ENCODE measurements at places on chromosomes 3 and 15.

DNA sequence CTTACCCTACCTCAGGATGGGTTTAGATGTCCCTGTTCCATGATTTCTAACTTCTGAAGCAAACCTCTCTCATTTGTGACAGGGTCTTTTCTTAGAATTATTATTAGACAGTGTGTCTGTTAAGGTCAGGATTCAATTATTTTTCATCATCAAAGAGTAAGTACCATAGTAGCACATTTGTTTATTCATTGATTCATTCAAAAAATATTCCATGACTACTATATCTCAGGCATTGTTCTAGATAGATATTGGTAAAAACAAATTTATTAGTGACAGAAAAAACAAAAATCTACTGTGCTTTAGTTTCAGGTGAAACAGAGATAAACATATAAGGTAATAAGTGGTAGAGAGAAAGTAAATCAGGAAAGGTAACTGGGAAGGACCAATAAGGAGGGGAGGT is 3.5 kb upstream of the PLOD2 start:
- DNase-seq, result no peak

- no peak for DNase-seq
These were observed 9.1 kb downstream of the GRM2 start for GRCh38 chr3:51715977-51716294.

DNA sequence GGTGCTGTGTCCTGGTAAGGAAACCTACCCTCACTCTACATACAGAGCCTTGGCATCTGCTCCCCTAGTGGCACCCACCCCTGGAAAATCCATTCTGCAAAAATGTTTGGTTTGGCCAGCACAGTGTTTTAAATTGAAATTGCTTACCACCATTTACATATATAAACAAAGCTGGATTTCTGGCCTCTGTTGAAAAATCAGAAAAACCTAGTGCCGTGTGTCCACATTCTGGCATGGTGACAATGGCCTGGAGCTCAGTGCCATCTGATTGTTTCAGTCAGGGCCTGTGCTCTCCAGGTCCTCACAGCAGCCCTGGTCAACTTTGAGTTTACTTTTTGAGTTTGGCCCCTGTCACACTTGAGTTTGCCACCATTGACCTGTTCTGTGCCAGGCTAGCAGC is 2.9 kb upstream of the IL17RC start:
- no peak for DNase-seq

- no peak for DNase-seq
These were observed at the start of gene DZIP1L for GRCh38 chr3:138114988-138115971. Gene DZIP1L, minus strand, starts transcription at chr3:138115608. Its CDS starts 11,637 bp downstream, at chr3:138103971.

DNA sequence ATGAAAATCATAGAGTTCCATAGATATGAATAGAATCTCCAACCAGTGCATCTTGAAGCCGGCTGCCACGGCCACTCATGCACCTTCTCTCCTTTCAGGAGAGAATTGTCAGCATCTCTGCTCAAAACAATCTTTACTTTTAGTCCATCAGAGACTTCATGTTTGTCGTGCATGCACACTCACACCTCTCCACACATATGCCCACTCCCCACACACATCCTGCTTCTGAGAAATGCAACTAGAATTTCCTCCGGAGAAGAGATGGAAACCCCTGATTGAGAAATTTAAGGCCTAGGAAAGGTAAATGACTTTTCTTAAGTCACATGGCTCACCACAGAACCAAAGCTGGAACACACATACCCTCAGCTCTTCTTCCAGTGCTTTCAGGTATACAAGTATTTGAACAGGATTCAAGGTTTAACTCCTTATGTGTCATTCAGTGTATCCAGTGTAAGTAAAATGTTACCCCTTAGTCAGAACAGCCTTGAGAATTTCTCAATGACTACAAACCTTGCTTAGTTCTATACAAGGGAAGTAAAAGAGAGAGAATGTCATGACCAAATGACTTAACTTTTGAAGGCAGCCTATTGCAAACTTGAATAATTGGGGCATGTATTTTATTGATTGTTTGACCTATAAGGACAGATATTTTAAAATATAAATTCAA is 69.1 kb upstream of the TSEN2 start:
- no peak for DNase-seq

DNA sequence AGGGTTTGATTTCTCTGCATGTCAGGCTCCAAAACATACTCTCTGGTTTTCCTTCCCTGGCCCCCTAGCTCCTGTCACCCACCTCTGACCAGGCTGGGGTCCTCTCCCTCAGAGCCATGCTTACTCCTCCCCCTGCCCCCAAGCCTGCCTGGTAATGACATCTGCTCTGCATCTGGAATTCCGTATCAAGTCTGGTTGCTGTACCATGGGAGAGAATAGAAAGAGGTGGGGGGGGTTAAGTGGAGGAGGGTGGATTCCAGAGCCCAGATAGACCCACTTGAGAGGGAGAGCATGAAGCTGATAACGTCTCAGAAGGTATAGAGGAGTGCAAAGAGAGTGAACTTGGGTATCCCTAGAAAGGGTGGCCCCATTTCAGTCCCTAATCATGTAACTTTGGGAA is 4.2 kb downstream of the IGDCC4 start:
- DNase-seq, result no peak

DNA sequence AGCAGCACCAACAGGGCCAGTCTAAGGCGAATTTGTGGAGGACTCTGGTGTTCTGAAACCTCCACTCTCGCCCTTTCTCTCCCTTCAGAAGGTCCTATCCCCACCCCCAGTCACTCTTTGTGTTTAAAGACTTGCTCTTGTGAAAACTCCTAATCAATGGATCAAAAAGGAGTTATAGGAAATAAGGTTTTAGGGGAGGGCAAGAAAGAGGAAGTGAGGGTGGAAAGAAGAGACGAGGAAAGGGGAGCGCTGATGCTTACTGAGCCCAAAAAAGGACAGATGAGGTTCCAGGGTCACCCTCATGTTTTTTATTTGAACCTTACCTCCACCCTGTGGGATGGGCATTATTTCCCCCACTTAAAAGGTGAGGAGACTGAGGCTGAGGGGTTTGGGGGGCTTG is 70.0 kb upstream of the SLC6A11 start:
- DNase-seq, result no peak

- DNase-seq, result no peak
These were observed 43.3 kb downstream of the ADAMTS9 start for GRCh38 chr3:64644483-64644882.

DNA sequence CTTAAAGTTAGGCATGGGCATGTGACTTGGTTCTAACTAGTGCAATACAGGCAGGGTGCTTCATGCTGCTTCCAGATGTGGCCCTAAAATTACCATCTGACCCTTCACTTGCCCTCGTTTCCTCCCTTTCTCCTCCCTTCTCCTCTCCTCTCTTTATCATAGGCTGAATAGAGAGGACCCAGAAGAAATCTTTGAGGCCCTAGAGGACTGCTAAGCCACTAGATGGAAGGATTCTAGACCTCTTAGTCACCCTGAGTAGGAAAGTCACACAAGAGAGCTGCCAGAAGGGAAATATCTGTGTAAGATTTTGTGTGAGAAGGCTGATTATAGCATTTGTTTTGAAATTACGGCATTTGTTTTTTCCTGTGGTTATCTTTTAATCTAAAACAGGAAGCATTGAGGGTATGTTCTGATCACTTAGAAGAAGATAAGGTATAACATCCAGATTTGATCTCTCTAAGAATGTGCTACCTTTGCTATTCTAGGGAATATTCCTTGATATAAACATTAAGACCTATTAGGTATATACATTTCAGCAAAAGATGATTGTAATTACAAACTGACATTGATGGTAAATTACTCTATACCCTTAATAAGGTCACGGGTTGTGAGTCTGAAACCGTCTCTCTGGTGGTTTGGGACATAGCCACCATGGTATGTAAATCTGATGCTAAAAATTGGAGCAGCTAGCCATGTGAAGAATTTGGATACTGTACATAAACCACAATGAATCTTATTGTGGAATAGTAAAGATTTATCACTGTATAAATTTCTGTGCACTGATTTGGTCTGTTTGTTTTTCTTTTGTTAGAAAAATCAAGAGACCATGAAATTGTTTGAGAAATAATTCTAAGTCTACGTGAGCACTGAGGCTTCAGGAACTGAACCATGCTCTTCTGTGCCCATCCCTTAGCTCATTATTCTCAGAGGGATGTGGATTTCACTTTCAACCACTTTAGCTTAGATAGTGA is 84.1 kb downstream of the TP63 start:
- DNase-seq, result no peak

GRCh38 chr3:76097589-76097969 is 312.2 kb upstream of the ZNF717 start:
- no peak for DNase-seq

DNA sequence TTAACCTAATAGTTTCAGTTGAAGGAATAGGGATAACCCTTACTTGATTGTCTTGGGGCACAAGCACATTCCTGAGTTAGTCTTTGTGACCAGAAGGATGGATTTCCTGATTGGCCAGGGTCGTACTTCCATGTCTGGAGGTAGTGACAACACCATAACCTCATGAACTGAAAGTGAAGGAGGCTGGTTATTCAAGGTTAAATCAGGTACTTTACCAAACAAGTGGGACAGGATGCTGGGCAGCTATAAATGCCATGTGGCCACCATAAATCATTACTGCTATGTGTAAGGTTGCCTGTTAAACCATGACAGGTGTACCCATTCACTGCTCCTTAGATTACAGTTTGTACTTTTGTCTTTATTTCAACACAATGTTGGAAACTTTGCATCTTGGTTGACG is 128.3 kb upstream of the SAMMSON start:
- no peak for DNase-seq

DNA sequence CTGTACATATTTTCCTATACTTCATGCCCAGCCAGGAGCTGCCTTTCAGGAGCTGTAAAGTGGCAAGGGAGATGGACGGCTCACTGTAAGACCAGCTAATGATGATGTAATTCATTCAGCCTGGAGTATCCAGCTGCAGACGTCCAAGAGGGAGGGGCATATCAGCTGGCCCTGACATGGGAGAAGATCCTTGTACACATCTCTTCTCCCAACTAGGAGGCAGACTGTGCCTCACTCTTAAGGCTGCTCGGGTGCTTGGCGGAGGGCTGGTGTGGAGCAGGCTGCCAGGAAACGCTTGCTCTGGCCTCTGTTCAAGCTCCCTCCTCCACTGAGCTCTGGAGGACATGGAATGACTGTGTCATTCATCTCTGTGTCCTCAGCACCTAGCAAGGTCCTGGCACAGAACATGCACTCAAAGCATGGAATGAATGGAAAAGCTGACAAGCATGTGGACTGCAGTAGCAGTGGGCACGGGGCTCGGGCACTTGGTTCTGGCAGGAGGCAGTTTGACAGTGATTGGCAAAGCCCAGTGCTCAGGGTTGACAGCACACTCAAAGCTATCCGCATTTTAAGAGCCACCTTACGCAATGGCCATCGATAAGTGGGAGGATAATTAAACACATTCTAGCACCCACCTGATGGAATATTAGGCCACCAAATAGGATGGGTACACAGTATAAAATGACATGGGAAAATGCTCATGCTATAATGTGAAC is 72.4 kb downstream of the TBC1D2B start:
- no peak for DNase-seq

- DNase-seq, result no peak
These were observed 303.6 kb upstream of the PROK2 start for GRCh38 chr3:72088486-72089025.

DNA sequence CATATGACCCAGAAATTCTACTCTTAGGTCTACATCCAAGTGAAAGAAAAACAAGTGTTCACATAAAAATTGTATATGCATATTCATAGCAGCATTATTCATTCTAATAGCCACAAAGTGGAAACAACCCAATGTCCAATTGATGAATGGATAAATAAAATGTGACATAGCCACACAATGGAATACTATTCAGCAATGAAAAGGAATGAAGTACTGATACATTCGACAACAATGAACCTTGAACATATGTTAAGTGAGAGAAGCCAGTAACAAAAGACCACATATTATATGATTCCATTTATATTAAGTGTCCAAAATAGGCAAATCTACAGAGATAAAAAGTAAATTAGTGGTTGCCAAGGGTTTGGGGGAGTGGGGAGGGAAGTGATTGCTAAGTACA is 70.2 kb upstream of the ACTC1 start:
- no peak for DNase-seq

DNA sequence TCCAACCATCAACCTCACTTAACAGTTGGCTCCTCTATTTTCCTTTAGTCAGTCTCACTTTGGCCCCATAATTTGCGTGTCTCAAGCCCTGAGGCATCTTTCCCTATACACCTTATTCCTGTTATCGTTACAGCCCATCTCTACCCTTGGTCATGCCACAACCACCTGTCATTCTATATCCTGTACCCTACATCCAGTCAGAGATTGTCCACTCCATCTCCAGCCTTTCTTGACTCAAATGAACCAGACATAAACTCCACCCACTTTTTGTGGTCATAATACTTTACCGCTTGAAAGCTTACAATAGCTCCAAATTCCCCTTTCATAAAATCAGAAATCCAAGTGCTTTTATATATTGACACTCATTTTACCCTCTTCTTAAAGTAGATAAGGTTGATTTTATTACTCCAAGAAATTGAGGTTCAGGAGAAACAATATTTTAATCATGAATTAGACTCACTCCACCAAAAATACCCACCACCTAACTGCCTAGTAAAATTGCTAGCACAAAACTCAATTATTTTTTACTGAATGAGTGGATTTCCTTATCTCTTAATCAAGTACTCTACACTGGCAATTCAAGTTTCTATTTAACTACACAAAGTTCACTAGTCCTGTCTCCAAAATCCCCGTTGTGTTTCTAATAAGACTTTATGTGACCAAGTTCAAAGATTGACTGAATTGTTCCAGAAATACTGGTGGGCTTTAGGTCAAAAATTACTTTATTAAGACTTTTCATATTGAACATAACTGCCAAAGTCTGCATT is 9.1 kb downstream of the CCR4 start:
- no peak for DNase-seq

DNA sequence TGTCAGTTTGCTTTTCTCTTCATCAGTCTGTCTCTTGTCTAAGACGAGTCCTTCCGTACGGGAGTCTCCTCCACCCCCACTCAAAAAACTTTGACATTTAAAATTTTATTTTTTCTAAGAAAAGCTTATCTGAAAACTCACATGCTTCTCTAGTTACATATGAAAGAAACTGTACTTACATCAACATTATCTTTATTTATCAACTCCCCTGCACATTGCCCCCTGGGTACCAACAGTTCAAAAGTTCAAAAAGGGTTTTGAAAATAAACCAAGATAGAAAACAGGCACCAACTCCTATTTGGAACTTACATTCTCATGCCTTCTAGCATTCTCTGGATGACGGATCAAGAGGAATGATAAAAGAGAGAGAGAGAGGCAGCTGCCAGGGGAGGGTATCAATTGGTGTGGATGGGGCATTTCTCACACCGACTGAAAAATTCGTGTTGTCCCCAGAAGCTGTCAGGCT is 182.5 kb downstream of the FOXP1 start:
- DNase-seq, result no peak
